ENCODE measurements at places on chromosomes 6 and 20.

DNA sequence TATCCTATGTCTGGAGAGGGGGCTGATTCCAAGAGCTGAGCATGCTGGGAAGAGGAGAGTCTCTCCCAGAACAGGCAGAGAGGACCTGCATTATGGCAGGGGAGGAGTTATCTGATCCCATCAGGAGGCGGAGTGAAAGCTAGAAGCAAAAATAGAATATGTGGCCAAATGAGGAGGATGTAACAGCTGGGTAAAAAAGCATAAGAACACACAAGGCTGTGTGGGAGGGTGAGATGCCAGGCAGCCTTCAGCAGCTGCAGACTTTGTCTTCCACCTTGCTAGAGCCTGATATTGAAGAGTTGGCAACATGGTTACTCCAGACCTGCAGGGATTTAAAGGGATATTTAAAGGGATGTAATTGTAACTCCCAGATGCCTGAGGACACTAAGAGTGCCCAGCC lies 167.1 kb downstream of the PTPRT start:
- no peak for DNase-seq

DNA sequence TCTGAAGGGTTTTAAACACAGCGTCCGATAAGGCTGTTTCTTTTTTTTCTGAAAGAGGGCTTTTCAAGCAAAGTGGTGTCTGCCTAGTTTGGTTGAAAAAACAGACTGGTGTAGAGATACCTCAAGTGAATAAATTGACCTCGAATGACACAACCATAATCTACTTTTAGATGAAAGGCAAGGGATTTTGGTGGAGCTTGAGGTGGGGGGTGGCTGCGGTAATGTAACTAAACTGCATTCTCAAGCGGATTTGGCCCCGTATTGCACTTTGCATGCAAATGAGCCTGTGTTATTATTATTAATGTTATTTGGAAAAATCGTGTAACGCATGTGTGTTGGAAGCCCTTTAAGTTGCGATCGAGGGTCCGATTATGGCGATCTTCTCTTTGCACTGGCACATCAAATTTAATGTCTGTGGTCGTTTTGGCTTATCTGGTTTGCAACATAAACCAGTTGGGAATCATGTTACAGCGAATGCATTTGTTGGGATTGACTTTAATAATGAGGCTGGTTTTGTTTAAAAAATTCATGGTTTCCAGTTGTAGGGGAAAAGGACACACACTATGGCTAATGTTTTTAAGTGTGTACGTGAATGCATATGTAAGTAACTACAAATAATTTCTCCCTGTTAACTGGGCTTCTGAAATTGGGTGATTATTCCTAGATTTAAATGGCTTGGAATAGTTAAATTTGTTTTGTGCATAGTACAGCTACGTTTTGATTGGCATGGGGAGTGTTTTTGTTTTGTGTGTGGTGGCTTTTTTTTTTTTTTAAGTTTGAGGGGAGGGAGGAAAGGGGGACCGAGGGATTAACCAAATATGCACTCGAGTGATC lies 1.0 kb downstream of the JARID2 start:
- DNase-seq = no peak

DNA sequence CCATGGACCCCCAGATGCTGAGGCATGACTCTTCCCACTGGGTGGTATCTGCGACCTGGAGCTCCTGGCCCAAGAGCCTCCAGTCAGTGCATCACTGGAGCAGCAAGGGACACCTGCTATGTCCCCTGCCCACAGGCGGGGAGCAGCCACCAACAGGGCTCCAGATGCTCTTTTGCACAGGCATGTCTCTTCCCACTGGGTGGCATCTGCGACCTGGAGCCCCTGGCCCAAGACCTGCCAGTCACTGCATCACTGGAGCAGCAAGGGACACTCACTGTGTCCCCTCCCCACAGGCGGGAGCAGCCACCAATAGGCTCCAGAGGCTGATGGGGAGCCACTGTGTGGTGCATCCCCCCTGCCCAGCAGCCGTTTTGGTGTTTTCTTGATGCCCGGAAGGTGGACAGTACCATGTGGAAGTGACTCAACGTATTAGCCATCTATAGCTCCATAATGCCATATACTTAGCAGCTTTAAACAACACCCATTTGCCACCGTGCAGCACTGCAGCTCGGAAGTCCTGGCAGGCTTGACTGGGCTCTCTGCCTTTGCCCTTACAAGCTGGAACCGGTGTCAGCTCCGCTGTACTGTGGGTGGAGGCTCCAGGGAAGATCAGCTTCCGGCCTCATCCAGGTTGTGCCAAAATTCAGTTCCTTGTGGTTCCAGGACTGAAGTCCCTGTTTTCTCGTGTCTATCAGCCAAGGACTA lies 124.9 kb upstream of the CST7 start:
- no peak for DNase-seq

- no peak for DNase-seq
These were observed 107.8 kb downstream of the COL19A1 start for GRCh38 chr6:69974193-69974592.

- no peak for DNase-seq
These were observed 6.0 kb downstream of the ZC3H12D start for GRCh38 chr6:149478631-149479314.

DNA sequence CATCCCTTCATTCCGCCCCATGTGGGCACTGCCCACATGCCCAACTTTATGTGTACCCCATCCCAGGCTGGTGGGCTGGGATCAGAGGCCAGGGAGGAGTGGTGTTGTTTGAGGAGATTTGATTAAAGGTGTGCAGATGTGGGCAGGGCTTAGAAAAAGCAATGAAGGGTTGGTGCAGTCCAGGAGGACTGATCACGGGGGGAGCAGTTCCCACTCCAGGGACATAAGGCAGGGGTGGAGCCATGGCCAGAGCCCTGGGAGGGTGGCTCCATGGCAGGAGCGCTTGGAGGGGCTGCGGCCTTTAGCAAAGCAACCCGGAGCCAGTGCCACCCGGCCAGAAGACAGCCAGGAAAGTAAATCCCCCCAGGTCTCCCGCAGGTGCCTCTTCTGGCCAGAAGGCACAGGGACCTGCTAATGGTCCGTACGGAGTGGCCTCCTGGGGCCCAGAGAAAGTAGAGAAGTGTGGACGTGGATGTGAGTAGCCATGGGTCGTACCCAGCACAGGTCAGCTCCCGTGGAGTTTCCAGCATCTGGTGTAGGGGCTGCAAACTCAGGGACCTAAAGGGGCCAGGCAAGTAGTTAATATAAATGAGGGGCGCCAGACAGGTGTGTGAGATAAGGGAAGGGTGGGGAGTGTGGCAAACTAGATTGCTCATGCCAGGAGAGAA lies 62.1 kb upstream of the APCDD1L start:
- no peak for DNase-seq

Data from HuH-7.5 (cell line).